ENCODE measurements at places on chromosomes 6 and 20. TPM values are rescaled to one million over a fixed set of nuclear protein-coding genes. Genes with fewer than 3 reads are reported as not detected.

DACT2 gene
- not detected for total RNA-seq

OGFR gene
- 23.7 TPM for total RNA-seq

CBFA2T2 gene
- total RNA-seq = 11.1 TPM

PRSS16 gene
- 1.3 TPM for total RNA-seq

NMBR gene
- total RNA-seq = not detected

TREML1 gene
- total RNA-seq = not detected

- no peaks in the 10 kb centered on the region for H3K4me1 ChIP-seq
- H3K27me3 ChIP-seq = no peaks in the 10 kb centered on the region
- no peak overlapping the region for H3K4me3 ChIP-seq
- DNase-seq = no peak
Measured at GRCh38 chr6:48826901-48827701, 636.0 kb downstream of the MMUT start.

DNA sequence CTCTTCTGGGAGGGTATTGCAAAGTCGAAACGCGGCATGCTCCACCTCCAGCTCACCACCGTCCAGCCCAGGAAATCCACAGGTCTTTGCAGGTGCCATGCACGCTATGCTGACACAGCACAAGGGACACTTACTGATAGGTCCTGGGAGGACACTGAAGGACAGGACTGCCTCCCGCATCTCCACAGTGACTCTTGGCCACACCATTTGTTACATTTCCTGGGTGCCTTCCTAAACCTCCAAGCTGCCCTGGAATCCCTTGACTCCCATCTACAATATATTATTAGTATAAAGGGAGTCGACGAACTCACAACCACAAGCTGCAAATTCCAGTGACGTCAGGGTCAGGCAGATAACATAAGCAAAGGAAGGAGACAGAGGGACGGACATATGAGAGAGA, 106.9 kb downstream of the JPH2 start:
- H3K4me3 ChIP-seq = no peak overlapping the region
- H3K36me3 ChIP-seq = no peaks in the 10 kb centered on the region
- no peak for DNase-seq
- H3K27me3 ChIP-seq = no peaks in the 10 kb centered on the region

DNA sequence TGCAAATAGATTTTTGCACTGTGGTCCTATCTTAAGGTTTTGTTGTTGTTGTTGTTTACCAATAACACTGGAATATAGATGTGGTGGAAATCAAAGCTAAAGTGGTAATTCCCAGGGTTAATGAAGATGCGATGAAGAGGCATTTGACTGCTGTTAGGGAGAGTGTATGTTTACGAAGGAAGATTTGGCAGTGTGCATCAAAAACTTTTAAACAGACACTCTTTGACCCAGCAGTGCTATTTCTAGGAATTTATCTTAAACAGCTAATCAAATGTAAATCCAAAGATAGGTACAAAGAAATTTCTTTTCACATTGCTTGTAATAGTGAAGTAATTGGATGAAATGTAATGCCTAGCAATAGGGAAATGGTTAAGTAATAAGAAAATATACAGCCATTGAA, 34.0 kb downstream of the KDM1B start:
- no peak overlapping the region for H3K4me3 ChIP-seq
- no peaks in the 10 kb centered on the region for H3K27me3 ChIP-seq
- H3K27ac ChIP-seq = no peak overlapping the region
- no peak for DNase-seq
- peaks cover 5% of the 10 kb centered on the region for H3K4me1 ChIP-seq

GRCh38 chr6:1473166-1473565, 83.8 kb downstream of the FOXF2 start:
- H3K27me3 ChIP-seq = peaks cover 8% of the 10 kb centered on the region
- no peak overlapping the region for H3K4me3 ChIP-seq
- H3K4me1 ChIP-seq = no peaks in the 10 kb centered on the region
- H3K36me3 ChIP-seq = no peaks in the 10 kb centered on the region

DNA sequence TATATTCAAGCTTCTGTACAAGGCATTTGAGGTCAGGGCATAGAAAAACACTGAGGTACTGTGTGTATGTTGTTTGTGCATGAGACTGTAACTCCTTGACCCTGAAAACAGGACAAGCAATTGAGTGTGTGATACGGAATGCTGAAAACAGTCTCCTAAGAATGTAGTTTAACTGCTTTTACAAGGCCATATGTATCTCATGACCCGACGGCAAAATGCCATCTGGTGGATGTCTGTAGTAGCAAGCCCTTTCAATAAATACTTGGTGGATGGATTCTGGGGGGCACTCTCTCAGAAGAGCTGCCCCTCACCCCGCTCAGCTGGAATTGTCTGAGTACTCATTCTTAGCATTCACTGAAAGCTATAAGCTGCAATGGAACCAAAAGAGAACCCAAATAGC, 69.3 kb upstream of the EYS start:
- no peak overlapping the region for H3K4me3 ChIP-seq
- H3K27ac ChIP-seq = no peak overlapping the region
- H3K36me3 ChIP-seq = no peaks in the 10 kb centered on the region

GRCh38 chr6:169912266-169913095, 161.1 kb downstream of the ERMARD start:
- peaks cover 5% of the 10 kb centered on the region for H3K27me3 ChIP-seq
- H3K4me1 ChIP-seq = no peaks in the 10 kb centered on the region
- H3K4me3 ChIP-seq = no peak overlapping the region
- no peaks in the 10 kb centered on the region for H3K36me3 ChIP-seq
- no peak for DNase-seq

GRCh38 chr6:144197919-144198318, 47.6 kb downstream of the STX11 start:
- no peaks in the 10 kb centered on the region for H3K27me3 ChIP-seq
- H3K4me1 ChIP-seq = peaks cover 10% of the 10 kb centered on the region
- no peaks in the 10 kb centered on the region for H3K36me3 ChIP-seq
- no peak overlapping the region for H3K27ac ChIP-seq
- DNase-seq = no peak
- H3K4me3 ChIP-seq = no peak overlapping the region

GRCh38 chr6:88899569-88900316, 63.7 kb downstream of the RNGTT start:
- no peaks in the 10 kb centered on the region for H3K27me3 ChIP-seq
- no peak overlapping the region for H3K27ac ChIP-seq
- no peaks in the 10 kb centered on the region for H3K4me1 ChIP-seq
- H3K36me3 ChIP-seq = peaks cover 24% of the 10 kb centered on the region
- no peak for DNase-seq

DNA sequence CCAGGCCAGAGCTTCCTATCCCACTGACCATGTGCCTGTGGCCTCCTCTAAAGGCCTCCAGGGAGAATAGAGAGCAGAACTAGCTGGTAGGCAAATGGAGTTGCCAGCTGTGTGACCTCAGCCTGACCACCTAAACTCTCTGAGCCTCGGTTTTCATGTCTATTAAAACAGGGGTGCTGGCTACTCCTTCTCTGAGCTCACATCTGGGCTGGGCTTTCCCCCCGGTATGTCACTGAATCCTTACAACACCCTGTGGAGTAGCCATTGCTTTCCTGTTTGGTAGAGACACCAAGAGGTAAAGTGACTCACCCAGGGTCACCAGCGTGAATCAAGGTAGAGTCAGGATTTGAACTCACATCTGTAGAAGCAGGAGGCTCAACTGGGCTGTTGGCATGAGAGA, 132.1 kb downstream of the JPH2 start:
- H3K36me3 ChIP-seq = no peaks in the 10 kb centered on the region
- no peaks in the 10 kb centered on the region for H3K27me3 ChIP-seq
- no peak overlapping the region for H3K27ac ChIP-seq

DNA sequence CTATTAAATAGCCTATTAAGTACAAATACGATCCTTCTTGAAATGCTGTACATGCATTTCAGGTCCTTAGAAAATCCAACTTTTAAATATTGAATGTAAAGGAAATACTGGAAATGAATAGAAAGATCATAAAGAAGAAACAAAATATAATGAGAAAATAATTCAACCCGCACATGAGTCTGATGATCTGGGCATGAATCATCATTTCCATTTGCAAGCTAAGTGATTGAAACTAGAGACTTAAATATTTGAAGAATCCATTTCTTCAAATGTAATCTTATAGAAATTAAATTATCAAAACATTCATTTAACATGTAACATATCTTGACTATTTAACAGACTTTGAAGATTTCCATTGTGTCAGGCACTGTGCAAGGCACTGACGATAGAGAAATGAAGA, 977.0 kb downstream of the TFAP2A start:
- DNase-seq = no peak
- no peaks in the 10 kb centered on the region for H3K36me3 ChIP-seq
- no peaks in the 10 kb centered on the region for H3K4me1 ChIP-seq
- H3K4me3 ChIP-seq = no peak overlapping the region

GRCh38 chr20:21534453-21534852, 20.6 kb upstream of the NKX2-2 start:
- no peak for DNase-seq
- H3K27me3 ChIP-seq = peaks cover 3% of the 10 kb centered on the region
- H3K36me3 ChIP-seq = no peaks in the 10 kb centered on the region
- H3K4me3 ChIP-seq = no peak overlapping the region

DNA sequence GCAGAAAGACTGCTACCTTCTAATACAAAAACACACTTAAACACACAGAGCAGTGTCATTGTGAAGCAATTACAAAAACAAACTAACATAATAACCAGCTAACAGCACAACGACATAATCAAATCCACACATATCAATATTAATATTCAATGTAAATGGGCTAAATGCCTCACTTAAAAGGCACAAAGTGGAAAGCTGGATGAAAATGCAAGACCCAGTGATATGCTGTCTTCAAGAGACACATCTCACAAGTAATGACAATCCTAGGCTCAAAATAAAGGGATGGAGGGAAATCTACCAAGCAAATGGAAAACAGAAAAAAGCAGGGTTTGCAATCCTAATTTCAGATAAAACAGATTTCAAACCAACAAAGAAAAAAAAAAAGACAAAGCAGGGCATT, 67.8 kb upstream of the HTR1E start:
- H3K27ac ChIP-seq = no peak overlapping the region
- H3K27me3 ChIP-seq = no peaks in the 10 kb centered on the region
- no peak overlapping the region for H3K4me3 ChIP-seq
- H3K36me3 ChIP-seq = peaks cover 1% of the 10 kb centered on the region
- no peaks in the 10 kb centered on the region for H3K4me1 ChIP-seq

DNA sequence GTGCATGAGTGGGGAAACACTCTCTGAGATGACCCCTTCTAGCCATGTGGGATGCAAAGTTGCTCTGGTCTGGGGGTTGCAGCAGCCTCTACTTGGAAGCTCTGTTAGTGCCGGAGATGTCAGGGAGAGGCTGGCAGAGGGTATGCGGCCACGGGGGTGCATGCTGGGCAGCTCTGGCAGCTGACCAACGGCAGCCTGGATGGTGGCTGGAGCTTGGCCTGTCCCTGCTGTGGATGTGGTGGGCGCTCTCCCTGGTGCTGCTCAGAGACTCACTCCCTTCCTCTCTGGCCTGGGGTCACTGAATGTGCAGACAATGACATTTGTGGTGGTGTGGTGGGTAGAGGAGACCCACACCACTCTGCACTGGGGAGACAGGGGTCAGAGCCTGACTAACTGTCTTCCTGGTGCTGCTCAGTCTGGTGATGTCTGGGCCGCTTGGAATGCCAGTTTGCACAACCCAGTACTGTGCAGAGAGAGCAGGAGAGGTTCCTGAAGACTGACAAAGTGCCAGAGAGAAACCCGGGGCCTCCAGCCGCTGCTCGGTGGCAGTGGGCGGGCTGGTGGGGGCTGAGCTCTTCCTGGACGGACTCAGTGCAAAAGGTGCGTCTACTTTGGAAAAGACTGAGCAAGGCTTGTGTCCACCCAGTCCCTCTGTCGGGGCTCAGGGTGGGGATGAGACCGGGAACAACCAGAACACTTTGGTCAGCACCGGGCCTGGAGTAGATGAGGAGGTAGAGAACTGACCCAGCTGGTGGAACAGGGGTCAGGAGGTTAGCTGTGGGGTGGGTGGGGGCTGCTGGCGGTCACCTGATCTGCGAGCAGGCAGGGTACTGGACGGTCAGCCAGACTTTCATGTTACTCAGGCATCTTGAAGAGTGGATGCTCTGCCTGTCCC, 2.7 kb downstream of the MYT1 start:
- peaks cover 35% of the 10 kb centered on the region for H3K27me3 ChIP-seq
- H3K36me3 ChIP-seq = no peaks in the 10 kb centered on the region
- no peak overlapping the region for H3K4me3 ChIP-seq
- no peak for DNase-seq
- H3K27ac ChIP-seq = no peak overlapping the region

- no peaks in the 10 kb centered on the region for H3K36me3 ChIP-seq
- no peak for DNase-seq
- H3K4me1 ChIP-seq = peaks cover 16% of the 10 kb centered on the region
- no peak overlapping the region for H3K4me3 ChIP-seq
- peaks cover 2% of the 10 kb centered on the region for H3K27me3 ChIP-seq
Measured at GRCh38 chr6:125947615-125948014, 9.0 kb upstream of the HINT3 start.

DNA sequence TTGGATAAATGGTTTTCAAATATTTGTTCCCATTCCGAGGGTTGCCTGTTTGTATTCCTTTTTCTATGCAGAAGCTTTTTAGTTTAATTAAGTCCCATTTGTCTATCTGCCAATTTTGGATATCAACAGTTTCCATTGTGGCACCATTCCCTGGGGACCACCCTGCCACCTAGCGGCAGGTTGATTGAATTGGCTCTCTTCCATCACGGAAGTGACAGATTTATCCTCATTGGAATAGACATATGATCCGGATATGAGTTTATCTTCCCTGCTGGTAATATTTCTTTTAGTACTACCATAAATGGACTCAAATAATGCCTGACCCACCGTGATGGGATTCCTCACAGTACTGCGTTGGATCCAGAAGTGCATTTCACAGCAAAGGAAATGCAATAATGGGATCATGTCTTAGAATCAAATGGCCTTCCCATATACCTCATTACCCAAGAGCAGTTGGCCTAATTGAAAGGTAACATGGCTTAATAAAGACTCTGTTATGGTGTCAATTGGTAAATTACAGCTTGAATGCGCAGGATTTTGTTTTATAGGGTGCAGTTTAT, 327.0 kb downstream of the BMP2 start:
- no peaks in the 10 kb centered on the region for H3K4me1 ChIP-seq
- no peak overlapping the region for H3K27ac ChIP-seq
- H3K4me3 ChIP-seq = no peak overlapping the region
- DNase-seq = peak; percentile 8
- H3K27me3 ChIP-seq = no peaks in the 10 kb centered on the region

All from activated naive CD4-positive, alpha-beta T cell treated with anti-CD3 and anti-CD28 coated beads for 36 hours (primary cell).